ENCODE measurements at places on chromosomes 1 and 21.

GRCh38 chr1:230191079-230191804 is 124.2 kb downstream of the GALNT2 start:
- H3K4me3 ChIP-seq = no peak overlapping the region
- no peak for DNase-seq
- peaks cover 24% of the 10 kb centered on the region for H3K4me1 ChIP-seq
- H3K27ac ChIP-seq = no peak overlapping the region
- peaks cover 95% of the 10 kb centered on the region for H3K36me3 ChIP-seq

DNA sequence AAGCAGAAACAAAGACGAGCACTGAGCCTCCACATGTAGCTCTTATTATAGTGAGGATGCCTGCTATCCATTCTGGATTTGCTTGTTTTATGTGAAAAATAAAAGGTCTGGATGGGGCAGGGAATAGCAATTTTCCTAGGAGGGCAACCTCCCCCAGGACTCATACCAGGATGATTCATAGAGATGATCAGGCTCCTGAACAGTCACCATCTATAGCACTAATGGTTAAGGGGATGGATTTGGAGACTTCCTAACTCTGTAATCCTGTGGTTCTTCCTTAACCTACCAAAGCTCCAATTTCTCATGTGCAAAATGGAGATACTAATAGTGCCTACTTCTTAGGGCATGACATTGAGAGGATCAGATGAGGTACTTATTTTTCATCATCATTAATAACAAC is 34.5 kb upstream of the CD58 start:
- H3K4me3 ChIP-seq = no peak overlapping the region
- H3K27me3 ChIP-seq = no peaks in the 10 kb centered on the region
- no peaks in the 10 kb centered on the region for H3K36me3 ChIP-seq
- no peak overlapping the region for H3K27ac ChIP-seq
- no peak for DNase-seq

GRCh38 chr1:229092377-229093237 is 178.3 kb upstream of the RAB4A start:
- no peak overlapping the region for H3K4me3 ChIP-seq
- no peaks in the 10 kb centered on the region for H3K36me3 ChIP-seq
- no peaks in the 10 kb centered on the region for H3K4me1 ChIP-seq
- H3K27me3 ChIP-seq = peaks cover 5% of the 10 kb centered on the region
- no peak overlapping the region for H3K27ac ChIP-seq

DNA sequence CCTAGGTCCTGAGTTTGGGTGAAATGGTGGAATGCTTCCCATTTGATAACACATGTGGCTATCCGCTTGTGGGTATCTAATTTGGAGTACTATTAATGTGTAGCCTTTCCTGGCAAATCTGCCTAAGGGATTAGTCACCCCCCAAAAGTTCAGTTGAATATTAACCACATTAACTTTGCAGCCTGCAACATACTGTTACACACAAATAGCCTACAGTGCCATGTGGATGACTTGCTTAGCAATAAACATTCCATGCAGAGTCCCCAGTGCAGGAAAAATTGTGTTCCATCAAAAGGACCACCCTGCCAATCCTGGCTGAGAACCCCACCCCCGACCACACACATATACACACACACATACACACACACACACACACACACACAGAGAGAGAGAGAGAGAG is 303.3 kb upstream of the ESRRG start:
- H3K4me1 ChIP-seq = no peaks in the 10 kb centered on the region
- DNase-seq = no peak
- no peak overlapping the region for H3K4me3 ChIP-seq
- no peak overlapping the region for H3K27ac ChIP-seq

- no peaks in the 10 kb centered on the region for H3K36me3 ChIP-seq
- H3K4me3 ChIP-seq = no peak overlapping the region
- no peaks in the 10 kb centered on the region for H3K4me1 ChIP-seq
- H3K27me3 ChIP-seq = no peaks in the 10 kb centered on the region
- H3K27ac ChIP-seq = no peak overlapping the region
- no peak for DNase-seq
These were observed 21.4 kb downstream of the TGFB2 start for GRCh38 chr1:218366322-218367052.

DNA sequence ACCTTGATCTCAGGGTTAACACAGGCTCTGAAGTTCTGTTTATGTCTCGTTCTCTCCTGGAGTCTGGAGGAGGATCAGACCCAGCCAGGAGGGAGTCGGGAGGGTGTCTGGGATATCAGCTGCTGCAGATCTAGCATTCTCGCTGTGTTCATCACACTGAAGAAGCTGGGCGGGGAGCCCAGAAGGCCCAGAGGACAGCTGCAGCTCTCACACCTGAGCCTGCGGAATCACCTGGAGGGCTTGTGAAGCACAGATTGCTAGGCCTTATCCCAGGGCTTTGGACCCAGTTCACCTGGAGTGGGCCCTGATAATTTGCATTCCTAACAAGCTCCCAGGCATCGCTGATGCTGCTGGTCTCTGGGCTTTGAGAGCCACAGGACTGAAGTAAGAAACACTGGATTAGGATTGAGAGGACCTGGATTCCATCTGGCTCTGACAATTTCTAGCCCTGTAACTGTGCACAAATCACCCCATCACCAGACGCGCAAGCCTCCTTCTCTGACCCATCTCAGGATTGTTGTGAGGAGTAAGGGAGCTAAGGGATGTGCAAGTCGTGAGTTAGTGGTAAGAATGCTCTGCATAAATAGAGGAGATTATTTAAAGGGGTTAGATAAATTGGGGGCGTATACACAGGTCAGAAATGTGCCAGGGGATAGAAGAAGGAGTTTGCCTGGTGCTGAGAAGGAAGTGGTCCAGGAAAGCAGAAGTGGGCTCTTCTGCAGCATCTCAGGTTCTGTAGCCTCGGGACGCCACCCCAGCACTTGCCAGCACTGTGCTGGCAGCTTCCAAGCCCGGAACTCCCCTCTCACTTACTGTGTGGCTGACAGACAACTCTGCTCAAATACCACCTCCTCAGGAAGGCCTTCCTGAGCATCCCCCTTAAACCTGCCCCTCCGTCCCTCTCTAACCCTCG is 19.1 kb downstream of the ABCA4 start:
- H3K4me3 ChIP-seq = no peak overlapping the region
- H3K4me1 ChIP-seq = peaks cover 18% of the 10 kb centered on the region
- DNase-seq = no peak
- H3K27me3 ChIP-seq = no peaks in the 10 kb centered on the region
- no peaks in the 10 kb centered on the region for H3K36me3 ChIP-seq

DNA sequence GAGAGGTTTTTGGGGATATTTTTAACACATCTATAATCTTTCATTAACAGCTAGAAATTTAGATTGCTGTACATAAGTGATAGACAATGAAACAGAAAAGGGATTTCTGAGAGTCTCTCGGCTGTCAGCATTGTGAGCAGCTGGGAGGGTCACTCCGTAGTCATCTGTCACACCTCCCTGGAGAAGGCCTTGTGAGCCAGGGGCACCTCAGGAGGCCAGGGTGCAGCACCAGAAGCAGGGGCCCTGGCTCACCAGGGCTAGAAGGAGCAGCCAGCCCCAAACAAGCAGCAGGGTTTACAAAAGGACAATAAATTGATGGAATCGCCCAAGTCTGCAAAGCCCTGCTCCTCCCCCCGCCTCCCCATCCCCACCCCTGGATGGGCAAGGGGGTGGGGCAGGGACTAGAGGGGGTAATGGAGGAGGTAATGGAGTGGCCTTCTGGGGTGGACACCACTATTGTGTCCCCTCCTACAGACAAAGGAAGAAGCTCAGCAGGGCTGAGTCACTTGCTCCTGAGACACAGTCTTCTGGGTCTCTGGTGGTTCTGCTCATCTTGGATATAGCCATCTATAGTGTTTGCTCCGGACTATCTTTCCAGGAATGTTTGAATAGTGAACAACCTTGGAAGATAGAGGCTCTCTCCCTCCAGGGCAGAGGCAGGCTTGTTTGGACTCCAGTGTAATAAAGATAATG is 263.4 kb downstream of the NPHP4 start:
- no peaks in the 10 kb centered on the region for H3K4me1 ChIP-seq
- peaks cover 7% of the 10 kb centered on the region for H3K27me3 ChIP-seq
- DNase-seq = no peak
- no peak overlapping the region for H3K27ac ChIP-seq

DNA sequence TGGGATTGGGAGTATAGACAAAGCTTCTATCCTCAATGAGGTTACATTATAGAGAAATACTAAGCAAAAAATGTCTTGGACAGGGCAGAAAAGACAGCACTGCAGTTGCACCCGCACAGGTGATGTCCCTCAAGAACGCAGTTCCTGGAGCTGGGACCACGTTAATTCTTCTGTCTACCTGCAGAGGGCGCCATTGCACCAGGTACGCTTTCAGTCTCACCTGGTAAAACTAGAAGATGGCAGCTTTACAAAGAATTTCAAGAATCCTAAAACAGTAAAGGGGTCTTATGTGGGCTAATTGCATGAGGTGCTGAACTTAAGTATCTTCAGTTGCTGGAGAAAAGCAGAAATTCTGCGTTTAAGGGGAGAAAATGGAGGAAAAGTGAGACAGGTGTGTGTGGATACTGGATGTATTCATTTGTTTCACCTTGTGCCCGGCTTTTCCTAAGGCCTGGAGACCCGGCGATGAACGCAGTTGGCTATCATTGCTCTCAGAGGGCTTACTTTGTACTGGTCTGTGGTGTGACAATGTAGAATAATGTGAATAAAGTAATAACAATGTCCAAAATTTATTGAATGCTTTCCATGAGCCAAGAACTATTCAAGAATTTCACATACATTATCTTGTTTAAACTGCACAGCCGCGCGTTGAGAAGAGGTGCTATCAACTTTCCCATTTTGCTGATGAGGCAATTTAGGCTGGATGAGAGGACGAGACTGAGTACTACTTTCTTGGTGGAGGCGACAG is 276.3 kb upstream of the GREM2 start:
- H3K4me3 ChIP-seq = no peak overlapping the region
- H3K4me1 ChIP-seq = no peaks in the 10 kb centered on the region
- DNase-seq = peak; percentile 19
- H3K36me3 ChIP-seq = no peaks in the 10 kb centered on the region
- H3K27ac ChIP-seq = no peak overlapping the region
- no peaks in the 10 kb centered on the region for H3K27me3 ChIP-seq

DNA sequence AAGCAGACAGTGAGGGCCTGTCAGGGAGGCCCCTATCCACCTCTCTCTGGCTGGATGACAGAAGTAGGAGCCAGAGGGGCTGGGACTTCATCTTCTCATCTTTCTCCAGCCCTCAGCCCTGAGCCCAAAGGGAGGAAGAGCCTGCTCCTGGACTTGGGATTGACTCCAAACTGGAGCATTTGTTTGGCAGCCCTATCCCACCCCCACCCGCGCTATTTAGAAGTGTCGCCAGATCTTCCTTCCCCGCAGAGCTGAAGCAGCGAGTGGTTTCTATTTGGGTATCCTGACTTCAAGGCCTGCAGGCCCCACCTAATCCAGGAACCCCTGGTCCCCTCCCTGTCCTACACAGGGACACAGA is 9.6 kb downstream of the NES start:
- no peak overlapping the region for H3K27ac ChIP-seq
- H3K4me1 ChIP-seq = no peaks in the 10 kb centered on the region
- DNase-seq = no peak
- H3K27me3 ChIP-seq = peaks cover 17% of the 10 kb centered on the region
- H3K36me3 ChIP-seq = no peaks in the 10 kb centered on the region
- H3K4me3 ChIP-seq = no peak overlapping the region

DNA sequence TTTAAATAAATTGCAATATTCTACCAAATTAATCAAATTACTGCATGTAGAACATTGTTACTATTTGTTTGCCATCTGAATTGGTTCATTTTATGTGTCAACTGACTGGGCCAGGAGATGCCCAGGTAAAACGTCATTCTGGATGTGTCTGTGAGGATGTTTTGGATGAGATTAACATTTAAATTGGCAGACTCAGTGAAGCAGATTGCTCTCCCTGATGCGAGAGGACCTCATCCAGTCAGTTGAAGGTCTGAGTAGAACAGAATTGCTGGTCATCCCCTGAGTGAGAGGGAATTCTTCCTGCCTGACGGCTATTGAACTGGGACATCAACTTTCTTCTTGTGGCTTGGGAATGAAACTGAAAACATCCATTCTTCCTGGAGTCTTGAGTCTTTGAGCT is 122.0 kb upstream of the GREM2 start:
- no peak for DNase-seq
- no peak overlapping the region for H3K4me3 ChIP-seq
- H3K4me1 ChIP-seq = no peaks in the 10 kb centered on the region
- H3K27me3 ChIP-seq = no peaks in the 10 kb centered on the region
- H3K36me3 ChIP-seq = no peaks in the 10 kb centered on the region

- no peak overlapping the region for H3K27ac ChIP-seq
- H3K4me3 ChIP-seq = no peak overlapping the region
- no peak for DNase-seq
- H3K4me1 ChIP-seq = no peaks in the 10 kb centered on the region
These were observed 69.9 kb downstream of the ZC3H11B start for GRCh38 chr1:219542828-219543518.

DNA sequence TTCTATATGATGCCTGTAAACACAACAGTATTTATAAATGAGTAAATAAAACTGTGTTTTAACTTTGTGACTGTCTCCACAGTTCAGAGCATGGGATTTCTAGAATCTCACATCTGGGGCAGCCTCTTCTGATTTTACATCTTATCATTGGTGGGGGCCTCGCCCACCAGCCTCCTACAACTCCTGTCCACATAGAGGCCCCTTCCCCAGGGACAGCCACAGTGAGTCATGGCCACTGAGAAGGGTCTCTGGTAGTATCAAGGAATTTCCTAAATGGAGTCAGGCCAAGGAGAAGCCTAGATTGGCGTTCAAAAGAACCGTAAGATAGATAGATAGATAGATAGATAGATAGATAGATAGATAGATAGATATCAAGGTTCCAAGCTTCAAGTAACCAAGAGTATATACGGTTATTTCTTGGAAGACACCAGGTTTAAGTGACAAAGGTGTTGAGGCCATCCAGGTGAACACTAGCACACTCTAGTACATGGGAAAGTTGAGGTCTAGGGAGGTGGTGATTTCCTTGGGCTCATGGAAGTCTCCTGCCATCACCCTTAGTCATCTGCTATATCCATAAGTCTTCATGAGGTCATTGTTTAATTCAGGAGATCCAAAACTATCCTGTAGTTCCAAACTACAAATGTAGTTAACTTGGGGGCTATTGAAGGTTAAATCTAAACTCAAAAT is 121.6 kb downstream of the SYT2 start:
- no peaks in the 10 kb centered on the region for H3K27me3 ChIP-seq
- H3K4me1 ChIP-seq = no peaks in the 10 kb centered on the region
- no peak overlapping the region for H3K27ac ChIP-seq
- H3K4me3 ChIP-seq = no peak overlapping the region
- DNase-seq = no peak

GRCh38 chr1:55572878-55573734 is 357.9 kb upstream of the USP24 start:
- DNase-seq = no peak
- no peak overlapping the region for H3K27ac ChIP-seq
- no peak overlapping the region for H3K4me3 ChIP-seq
- H3K36me3 ChIP-seq = no peaks in the 10 kb centered on the region
- H3K4me1 ChIP-seq = no peaks in the 10 kb centered on the region

DNA sequence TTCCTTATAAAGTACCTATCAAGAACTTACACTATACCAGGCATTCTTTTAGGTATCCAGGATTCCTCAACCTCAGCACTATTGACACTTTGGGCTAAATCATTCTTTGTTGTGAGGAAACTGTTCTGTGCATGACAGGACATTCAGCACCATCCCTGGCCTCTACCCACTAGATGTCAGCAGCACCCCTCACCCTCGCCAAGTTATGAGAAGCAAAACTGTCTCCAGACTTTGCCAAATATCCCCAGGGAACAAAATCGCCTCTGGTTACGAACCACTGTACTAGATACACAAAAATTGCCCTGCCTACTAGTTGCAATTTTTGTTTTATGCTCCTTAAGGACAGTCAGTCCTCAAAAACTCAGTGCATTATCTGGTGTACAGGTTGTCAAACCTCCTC is 35.7 kb downstream of the PALMD start:
- no peak for DNase-seq
- H3K4me3 ChIP-seq = no peak overlapping the region
- no peaks in the 10 kb centered on the region for H3K36me3 ChIP-seq
- H3K27ac ChIP-seq = no peak overlapping the region
- no peaks in the 10 kb centered on the region for H3K4me1 ChIP-seq

Measured in DND-41 (cell line).